ENCODE measurements at places on chromosomes 12 and 14.

DNA sequence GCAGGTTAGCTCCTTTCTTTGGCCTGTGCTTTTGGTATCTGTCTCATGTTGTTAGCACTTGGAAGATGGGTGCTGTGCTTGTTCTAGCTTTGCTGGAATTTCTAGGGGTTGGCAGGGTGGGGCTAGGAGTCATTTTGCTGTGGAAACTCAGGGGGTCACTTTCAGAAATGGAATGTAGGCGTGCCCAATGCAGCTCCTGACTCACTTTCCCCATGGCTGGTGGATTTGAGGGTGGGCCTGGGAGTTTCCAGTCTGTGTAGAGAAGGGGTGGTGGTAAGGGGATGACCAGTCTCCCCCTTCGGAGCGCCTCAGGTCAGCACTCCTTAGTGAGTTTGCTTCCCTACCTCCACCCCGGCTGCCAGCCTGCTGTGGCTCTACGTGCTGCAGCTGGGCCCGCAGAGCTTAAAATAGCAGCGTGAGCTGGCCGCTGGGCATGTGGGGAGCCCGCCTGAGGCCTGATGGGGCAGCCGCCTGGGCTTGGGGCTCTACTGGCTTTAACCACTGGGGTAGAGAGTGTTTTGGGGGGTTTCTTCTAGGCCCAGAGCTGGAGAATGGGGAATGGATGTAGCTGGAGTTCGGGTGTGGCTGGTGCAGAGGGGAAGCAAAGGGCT lies 108.2 kb downstream of the TSPAN9 start:
- no peak for DNase-seq

GRCh38 chr12:28512406-28512805 lies 322.1 kb downstream of the CCDC91 start:
- DNase-seq, result no peak

GRCh38 chr12:51009056-51009440 lies 17.1 kb downstream of the SLC11A2 start:
- DNase-seq, result no peak

DNA sequence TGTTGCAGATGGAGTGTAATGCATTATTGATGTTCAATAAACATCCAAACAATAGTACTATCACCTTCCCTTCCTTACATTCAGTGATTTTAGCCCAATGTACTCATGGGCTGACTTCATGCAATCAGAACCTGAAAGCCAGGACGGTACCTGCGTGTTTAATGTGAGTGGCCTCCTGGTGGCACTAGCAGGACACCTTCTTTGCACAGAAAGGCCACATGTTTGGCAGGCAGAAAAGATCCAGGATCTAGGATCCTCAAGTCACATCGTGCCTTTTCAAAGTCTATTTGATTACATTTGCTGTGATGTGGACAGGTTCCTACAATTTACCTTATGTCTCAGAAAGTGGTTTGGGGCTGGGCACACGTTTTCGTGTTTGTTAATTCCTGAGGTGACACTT lies 82.9 kb downstream of the NEDD1 start:
- DNase-seq, result no peak
